ENCODE measurements at places on chromosomes 1 and 21.

DNA sequence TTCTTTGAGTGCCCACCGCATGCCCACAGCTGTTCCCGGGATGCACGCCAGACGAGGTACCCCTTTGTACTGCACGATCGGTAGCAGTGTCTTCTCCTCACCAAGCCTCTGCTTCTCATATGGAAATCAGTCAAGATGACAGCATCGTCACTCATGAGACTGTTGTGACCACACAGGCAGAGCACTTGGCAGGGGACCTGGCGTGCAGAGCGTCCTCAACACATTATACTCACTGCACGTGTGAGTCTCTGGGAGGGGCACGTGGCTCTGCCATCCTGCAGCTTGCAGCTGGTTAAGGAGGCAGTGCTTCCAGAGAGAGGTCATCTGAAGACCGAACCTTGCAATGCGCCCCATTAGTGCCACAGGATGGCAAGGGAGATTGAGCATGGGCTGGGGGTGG lies 266.8 kb downstream of the NPHP4 start:
- no peak for DNase-seq

DNA sequence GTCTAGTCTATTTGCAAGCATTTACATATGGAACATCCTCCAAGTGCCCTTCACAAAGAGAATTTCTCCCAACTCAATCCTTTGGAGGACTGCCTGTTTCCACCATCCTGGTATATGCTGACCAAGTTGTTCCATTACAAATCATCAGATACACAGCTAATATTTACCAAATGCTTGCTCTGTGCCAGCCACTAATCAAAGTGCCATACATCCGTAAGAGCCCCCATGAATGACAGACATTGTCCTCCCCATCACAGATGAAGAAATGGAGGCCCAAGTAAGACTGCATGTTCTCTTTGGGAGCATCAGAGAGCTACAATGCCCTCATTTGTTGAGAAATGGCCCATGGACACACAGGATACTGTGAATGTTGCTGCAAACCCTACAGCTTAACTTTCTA lies 130.0 kb upstream of the BACE2 start:
- DNase-seq: no peak

GRCh38 chr21:36647279-36648093 lies 51.4 kb upstream of the SIM2 start:
- peak; percentile 34 for DNase-seq

DNA sequence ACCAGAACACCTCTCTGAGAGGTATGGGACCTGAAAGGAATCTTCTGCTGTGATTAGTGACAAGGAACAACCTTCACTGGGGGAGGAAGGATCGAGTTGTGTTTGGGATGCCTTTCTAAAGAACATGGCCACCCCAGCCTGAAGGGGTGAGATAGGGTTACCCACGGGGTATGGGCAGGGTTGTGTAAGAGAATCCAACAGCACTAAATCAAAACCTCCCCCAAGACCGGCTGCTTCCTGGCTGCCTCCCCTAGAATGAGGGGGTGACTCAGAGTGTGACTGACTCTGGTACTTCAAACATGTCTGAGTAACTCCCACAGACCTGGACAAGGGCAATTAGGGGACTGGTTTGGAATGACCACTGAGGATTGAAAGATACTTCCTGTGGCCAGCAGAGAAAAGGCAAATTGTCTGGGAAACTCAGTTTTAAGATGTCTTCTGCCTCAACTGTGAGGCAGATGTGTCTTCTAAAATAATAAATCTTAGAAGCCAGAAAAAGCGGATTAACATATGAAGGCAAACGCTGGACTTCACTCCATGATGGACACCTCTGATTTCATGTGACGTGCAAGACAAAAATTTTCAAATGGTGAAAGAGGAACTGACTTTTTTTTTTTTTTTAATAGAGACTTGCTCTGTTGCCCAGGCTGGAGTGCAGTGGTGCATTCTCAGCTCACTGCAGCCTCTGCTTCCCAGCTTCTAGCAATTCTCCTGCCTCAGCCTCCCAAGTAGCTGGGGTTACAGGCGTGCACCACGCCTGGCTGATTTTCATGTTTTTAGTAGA lies 6.7 kb upstream of the PTPN14 start:
- peak; percentile 73 for DNase-seq

DNA sequence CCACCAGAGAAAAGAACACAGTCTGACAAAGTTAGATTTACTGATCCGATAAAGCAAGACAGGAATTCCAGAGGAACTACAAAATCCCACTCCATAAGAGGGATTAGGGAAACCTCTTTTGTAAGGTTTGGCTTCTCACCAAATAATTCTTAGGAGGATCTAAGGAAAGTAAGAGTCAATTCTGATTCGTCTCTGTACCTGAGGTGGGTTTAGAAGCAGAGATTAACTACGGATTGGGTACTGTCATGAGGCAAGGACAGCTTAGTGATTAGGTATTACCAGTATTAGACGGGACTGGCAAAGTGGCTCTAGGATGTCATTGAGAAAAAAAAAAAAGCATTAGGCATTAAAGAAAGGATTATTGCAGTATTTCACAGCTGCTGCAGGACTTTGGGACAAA lies 371.7 kb upstream of the BRINP3 start:
- no peak for DNase-seq

DNA sequence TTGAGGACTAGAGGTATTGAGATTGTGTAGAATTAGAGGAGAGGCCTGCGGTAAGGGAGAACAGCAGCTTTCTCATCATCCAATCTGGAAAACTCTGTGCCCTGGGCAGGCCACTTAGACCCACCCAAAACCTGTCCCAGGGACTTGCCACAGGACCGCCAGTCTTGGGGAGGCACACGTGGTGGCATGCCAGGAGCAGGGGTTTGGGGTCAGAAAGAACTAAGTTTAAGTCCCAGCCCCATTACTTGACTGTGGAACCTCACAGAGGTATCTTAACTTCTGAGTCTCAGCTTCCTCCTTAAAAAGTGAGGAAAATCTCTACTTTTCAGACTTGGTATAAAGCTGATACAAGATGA lies 356.6 kb downstream of the HHAT start:
- no peak for DNase-seq

GRCh38 chr1:223031733-223032601 lies 111.1 kb downstream of the TLR5 start:
- DNase-seq: peak; percentile 60

- DNase-seq: no peak
Measured at GRCh38 chr1:48493041-48493440, 21.0 kb upstream of the SPATA6 start.

GRCh38 chr1:46183926-46184557 lies 7.8 kb upstream of the P3R3URF start:
- no peak for DNase-seq

DNA sequence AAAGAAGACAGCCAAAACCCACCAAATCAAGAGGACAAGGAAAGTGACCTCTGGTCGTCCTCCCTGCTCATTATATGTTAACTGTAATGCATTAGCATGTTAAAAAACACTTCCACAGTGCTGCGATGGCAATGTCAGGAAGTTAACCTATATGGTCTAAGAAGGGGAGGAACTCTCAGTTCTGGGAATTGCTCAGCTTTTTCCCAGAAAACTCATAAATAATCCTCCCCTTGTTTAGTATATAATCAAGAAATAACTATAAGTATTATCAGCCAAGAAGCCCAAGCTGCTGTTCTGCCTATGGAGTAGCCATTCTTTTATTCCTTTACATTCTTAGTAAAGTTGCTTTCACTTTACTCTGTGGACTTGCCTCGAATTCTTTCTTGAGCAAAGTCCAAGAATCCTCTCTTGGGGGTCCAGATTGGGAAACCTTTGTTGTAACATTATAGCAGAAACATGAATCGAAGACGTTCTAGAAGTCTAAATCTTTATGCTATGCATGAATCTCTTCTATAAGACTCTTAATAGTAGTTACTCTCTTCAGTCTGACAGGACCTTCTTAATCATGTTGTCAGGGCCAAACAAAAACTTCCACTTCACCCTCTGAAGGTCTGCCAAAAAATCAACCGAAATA lies 110.0 kb upstream of the VANGL1 start:
- no peak for DNase-seq

DNA sequence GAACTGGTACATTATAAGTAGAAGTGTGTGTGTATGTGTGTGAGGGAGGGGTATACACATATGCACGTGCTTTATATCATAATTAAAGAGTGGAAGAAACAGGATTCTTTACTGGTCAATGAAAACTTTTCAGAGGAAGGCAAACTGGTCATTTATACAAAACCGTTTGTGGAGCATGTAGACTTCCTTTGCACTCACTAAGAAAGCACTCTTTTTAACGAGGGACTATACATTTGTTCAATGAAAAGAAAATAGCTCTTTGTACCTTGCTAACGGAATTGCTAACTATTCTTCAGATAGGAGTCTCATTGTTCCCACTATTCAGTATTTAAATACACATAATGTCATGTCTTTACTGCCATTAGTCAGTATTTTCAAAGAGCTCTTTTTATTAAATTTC lies 219.3 kb downstream of the ST6GALNAC3 start:
- DNase-seq: no peak

DNA sequence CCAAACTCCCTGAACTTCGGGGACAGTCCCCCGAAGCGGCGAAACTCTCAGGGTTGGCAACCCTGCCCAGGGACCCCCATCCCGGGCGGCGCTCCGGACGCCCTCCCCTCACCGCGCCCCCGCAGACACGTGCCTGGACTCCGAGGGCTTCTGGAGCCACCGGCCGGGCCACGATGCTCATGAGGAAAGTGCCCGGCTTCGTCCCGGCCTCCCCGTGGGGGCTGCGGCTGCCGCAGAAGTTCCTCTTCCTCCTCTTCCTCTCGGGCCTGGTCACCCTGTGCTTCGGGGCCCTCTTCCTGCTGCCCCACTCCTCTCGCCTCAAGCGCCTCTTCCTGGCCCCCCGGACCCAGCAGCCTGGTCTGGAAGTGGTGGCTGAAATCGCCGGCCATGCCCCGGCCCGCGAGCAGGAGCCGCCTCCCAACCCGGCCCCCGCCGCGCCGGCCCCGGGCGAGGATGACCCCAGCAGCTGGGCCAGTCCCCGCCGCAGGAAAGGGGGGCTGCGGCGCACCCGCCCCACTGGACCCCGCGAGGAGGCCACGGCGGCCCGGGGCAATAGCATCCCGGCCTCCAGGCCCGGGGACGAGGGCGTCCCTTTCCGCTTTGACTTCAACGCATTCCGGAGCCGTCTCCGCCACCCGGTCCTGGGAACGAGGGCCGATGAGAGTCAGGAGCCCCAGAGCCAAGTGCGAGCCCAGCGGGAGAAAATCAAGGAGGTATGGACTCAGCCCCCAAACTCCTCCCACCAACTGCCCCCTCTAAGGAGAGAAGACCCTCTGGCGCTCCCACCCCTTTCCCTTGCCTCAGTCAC lies 1.2 kb downstream of the MAN1C1 start:
- DNase-seq: no peak

- DNase-seq: no peak
Measured at GRCh38 chr21:24278711-24279110, 1328.6 kb downstream of the MRPL39 start.

DNA sequence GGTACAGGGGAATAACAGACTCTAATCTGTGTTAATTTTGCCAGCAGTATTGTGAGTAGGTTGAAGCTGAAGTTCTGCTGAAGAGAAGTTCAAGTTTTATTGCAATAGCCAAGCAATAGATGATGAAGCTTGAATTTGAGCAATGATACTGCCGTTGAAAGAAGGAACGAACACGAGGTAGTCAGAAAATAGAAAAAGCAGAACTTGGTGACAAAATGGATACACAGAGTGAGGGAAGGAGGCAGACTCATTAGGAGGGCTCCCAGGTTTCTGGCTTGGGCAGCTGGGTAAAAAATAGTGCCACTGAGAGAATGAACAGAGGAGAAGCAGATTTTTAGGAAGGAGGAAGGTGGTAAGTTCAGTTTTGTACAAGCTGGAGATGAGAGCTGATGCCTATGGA lies 22.3 kb upstream of the AGO1 start:
- DNase-seq: no peak

DNA sequence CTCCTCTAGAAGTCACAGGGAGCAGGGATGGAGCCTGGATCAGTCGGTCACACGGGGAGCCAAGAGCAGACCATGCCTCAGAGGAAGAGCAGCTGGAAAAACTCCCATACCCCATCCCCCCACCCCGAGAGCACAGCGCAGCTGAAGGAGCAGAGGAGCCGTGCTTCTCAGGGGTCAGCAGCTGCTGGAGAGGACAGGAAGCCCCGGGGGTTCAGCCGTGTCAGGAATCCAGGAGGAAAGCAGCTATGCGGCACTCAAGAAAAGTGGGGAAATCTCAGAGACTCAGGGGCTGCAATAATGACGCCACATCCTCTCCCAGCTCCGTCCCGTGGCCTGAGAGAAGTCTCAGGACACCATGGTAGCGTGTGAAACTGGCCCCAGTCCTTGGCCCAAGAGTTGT lies 102.3 kb downstream of the NPHP4 start:
- DNase-seq: no peak

DNA sequence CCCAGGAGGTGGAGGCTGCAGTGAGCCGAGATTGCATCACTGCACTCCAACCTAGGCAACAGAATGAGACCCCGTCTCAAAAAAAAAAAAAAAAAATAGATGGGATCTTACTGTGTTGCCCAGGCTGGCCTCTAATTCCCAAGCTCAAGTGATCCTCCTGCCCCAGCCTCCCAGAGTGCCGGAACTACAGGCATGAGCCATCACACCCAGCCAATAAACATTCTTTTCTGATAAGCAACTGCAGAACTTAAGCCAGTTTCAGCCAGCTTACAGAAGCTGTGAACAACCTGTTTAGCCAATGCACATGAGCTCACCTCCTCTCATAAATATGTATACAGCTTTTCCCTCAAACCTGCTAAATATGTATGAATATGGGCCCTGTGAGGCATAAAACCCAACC lies 3.1 kb upstream of the MIIP start:
- no peak for DNase-seq

GRCh38 chr1:112620377-112620695 lies 704 bp downstream of the CAPZA1 start:
- DNase-seq: no peak

- no peak for DNase-seq
Measured at GRCh38 chr21:26513212-26513611, 59.9 kb downstream of the CYYR1 start.

GRCh38 chr1:199046618-199047017 lies 407.8 kb downstream of the PTPRC start:
- DNase-seq: no peak

GRCh38 chr21:45405819-45406762 lies 1.1 kb downstream of the COL18A1 start:
- DNase-seq: peak; percentile 73

DNA sequence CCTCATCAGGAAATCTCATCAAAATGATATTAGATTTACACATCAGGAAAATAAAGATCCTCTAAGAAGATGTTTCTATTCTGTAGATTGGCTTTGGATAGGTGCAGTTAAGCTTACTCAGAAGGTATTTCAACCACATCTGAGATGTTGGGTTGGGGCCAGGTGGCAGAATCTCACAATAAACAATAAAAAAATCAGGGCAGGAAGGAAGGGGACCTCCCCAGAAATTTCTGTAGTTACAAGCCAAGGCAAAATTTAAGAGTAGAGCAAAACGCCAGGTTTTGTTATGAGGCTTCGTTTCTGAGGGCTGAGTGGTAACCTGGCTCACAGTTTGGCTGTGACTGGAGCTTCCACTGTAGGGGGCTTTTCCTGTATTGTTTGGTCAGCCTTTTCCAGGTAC lies 84.8 kb downstream of the HUNK start:
- no peak for DNase-seq

DNA sequence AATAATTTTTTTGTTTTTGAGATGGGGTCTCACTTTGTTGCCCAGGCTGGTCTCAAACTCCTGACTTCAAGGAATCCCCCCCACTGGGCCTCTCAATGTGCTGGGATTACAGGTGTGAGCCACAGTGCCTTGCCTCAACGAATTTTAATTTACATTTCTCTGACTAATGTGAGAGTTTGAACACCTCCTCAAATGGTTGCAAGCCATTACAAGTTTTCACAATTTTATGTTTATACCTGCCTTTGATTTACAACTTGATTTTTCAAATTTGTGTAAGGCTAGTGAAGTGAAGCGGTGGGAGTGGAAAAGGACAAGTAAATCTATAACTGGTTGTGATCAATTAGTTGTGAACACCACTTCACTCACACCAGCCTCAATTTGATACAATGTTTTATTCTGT lies 8.9 kb upstream of the RHBDL2 start:
- no peak for DNase-seq
